Inflammatory macrophage treated with lipopolysaccharide for 1 hour (primary cell): ENCODE measurements at places on chromosomes 16 and 17.

DNA sequence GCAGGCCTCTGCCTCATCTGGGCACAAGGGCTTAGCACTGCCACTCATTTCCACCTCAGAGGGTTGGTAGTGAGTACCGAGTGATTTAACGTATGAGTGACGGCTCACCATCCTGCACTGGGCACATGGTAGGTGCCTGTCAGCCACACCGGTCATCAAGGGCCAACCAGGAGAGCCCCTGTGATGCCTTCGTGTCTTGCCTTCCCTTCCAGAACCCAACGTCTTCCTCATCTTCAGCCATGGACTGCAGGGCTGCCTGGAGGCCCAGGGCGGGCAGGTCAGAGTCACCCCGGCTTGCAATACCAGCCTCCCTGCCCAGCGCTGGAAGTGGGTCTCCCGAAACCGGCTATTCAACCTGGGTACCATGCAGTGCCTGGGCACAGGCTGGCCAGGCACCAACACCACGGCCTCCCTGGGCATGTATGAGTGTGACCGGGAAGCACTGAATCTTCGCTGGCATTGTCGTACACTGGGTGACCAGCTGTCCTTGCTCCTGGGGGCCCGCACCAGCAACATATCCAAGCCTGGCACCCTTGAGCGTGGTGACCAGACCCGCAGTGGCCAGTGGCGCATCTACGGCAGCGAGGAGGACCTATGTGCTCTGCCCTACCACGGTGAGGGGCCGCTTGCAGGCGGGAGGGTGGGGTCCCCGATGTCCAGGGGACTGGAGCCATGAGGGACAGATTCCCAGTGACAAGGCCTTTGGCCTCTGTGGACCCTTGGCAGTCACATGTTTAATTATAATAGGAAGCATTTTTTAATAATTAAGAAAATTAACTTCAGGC lies 37.1 kb downstream of the MRC2 start:
- no peak for DNase-seq

GRCh38 chr16:76796416-76796815 lies 394.6 kb upstream of the MON1B start:
- DNase-seq = no peak

GRCh38 chr17:39094607-39095308 lies 56.7 kb downstream of the PLXDC1 start:
- no peak for DNase-seq

- peak; percentile 51 for DNase-seq
Measured at GRCh38 chr16:11649276-11649675, 19.0 kb upstream of the SNN start.

GRCh38 chr17:81831563-81831956 lies 1.5 kb downstream of the MCRIP1 start:
- no peak for DNase-seq

- DNase-seq = peak; percentile 80
Measured at GRCh38 chr17:35947156-35947585, 3.7 kb upstream of the LYZL6 start.

DNA sequence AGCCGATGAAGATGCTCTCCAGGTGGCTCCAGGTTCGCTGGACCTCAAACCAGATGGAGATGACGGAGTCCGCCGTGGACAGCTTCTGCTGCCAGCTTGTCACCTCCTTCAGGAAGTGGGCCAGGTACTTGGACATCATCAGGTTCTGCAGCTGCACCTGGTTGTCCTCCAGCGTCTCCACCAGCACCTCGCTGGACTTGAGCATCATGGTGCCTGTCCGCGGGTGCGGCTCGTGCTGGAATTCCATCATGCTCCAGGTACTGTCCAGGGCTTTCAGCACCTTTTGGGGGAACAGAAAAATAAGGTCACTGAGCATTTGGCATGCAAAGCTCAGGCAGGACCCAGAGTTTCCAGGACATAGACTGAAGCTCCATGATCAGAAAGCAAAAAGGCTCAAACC lies 69.7 kb downstream of the DNAH17 start:
- no peak for DNase-seq

- DNase-seq = peak; percentile 95
Measured at GRCh38 chr17:68291836-68292688, 767 bp downstream of the ARSG start.

DNA sequence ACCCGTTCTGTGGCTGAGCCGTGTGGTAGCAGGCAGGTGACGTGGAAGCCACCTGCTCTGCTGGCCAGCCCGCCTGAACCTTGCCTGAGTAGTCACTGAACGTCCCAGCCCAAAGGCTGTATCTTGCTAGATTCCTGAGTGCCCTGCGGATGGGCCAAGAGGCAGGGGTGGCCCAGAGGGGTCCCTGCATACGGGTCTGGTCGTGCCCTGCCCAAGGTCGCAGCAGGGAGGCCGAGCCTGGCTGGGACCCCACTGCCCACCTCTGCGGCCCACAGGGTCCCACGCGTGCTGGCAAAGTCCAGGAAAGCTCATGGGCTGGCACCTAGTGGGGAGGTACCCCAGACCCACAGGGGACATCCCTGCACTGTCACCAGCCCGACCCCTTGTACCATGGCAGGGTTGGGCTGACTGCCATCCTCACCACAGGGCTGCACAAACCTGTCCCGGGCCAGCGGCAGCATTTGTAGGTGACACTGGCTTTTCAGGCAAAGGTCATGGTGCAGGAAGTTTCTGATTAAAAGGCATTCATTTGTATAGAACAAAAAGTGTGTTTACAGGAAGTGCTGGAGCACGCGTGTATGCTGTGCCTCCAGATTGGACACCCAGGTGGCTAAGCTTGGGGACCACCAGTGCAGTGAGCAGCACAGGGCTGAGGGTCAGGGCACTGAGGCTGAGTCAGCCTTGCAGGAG lies 45.1 kb upstream of the ZC3H18 start:
- no peak for DNase-seq

DNA sequence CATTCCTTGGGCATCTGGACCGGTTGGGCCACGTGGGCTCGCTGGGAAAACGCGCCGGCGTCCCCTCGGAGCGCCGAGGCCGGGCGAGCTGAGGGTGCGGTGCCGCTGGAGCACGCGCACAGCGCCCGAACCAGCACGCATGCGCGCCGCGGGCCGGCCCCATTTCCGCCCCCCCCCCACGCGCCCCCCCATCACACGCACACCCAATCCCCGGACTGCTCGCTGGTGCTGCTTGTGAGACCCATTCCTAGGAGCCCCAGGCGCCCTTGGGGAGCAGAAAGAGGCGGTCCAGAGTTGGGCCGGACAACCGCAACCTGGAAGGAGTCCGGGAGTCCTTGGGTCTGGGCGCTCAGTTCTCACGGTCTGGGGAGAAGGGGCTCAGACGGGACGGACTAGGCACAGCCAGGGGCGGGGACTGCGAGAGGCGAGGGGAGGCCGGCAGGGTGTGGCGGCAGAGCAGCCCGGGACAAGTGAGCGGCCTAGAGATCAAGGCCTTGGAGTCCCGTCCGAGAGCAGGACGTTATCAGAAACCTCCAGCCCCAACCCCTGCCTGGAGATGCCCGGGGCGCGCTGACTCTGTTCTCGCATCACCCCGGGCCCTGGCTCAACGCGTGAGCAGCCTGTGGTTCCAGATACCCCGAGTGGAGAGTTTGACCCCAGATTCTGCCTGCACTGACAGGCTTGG lies 6.0 kb upstream of the CBX8 start:
- DNase-seq = no peak

DNA sequence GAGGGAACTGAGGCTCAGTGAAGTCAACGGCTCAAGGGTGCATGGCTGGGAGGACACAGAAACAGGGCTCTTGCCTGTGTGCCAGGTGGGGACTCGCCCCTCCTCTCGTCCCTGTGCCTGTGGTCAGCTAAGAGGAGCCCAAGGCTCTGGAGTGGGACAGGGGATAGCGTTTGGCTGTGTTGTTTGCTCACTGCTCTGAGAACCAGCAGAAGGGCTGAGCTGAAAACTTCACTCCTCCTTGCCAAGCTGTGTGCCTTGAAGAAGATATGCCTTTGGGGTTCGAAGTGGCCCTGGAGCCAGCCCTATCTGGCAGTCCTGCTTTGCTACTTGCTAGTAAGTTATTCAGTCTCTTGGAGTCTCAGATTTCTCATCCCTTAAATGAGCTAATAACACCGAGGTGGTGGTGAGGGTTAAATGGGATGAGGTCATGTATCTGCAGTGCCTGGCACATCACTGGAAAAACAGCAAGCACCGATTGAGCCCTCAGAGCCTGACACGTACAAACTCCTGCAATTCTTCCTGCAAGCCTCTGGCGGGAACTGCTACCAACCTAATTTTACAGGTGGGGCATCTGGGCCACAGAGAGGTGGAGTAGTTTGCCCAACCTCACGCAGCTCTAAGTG lies 17.7 kb downstream of the FOXL1 start:
- no peak for DNase-seq

GRCh38 chr16:62225675-62226074 lies 189.4 kb upstream of the CDH8 start:
- DNase-seq = peak; percentile 52

DNA sequence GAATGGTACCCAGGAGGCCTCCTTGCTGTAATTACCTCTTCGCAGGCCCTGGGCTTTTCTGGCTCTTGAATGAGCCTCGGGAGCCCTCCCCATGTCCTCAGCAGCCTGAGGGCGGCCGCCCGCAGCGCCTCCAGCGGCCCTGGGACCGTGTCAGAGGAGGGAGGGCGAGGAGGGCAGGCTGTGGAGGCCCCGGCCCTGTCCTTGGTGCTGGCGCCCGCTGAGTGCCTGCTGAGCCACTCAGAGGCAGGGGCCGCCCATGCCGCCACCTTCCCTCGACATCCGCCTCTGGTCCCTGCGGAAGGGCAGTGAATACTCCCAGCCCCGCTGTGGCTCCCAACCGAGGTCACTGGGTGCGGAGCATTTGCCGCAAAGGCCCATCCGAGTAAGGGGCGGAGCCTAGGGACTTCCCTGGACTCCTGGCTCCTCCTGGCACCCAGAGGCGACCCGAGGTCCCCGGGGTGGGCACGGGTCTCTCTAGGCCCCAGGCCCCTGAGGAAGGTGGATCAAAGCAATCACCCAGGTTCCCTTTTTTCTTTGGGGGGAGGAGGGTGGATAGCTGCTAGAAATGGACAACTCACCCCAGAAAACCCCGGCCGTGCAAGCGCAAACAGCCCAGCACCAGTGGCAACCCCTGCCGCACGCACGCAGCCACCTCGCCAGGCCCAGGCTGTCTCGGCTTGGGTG lies 2.8 kb downstream of the RBFOX3 start:
- DNase-seq = peak; percentile 3

DNA sequence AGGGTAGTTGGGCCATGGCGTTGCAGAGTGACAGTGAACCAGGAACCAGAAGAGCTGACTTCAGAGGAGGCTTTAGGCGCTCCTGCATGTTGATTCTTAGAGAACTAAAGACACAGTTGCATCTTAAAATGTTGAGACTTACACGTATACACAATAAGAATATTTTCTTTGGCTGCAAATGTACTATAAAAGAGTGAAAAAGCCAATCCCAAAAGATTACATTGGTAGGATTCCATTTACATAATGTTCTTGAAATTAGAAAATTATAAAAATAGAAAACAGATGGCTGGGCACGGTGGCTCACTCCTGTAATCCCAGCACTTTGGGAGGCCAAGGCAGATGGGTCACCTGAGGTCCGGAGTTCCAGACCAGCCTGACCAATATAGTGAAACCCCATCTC lies 738.8 kb downstream of the WWOX start:
- no peak for DNase-seq

DNA sequence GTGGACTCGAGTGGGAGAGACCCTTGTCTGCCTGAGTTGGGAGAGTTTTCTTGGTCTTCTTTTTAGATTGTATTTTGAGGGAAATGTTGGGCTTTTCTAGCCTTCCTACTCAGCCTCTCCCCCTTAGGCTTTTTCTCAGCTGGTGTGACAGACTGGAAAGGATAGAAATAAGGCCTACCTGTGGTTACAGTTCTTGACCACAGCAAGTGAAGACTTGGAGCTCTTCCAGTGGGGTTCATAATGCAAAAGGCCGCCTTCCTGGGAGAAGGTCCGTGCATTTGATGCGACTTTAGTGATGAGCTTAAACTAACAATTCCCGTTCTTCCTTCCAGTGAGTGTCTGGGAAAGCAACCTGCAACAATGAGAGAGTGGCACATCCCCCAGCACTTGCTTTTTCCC lies 56.8 kb downstream of the B9D1 start:
- no peak for DNase-seq

GRCh38 chr17:82018989-82019689 lies 3.5 kb downstream of the CENPX start:
- no peak for DNase-seq

DNA sequence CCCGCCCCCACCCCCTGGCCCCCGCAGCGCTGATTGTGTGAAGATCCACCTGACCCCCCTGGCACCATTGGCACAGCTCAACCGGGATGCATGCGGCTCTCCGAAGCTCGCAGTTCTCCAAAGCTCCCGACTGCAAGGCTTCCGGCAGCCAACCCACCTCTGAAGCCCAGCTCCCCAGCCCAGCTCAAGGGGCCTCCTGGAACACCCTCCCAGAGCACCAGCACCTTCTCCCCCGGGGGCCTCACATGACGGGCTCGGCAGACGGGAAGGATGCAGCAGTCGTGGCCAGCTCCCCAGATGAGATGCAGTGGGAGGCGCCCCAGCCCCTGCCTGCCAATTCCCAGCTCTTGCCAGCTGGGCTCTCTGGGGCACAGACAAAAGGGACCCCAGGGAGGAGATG lies 215.3 kb downstream of the ZNF423 start:
- DNase-seq = no peak

- no peak for DNase-seq
Measured at GRCh38 chr16:19274165-19274797, 11.2 kb upstream of the CLEC19A start.

GRCh38 chr17:27293359-27293897 lies 486 bp upstream of the WSB1 start:
- no peak for DNase-seq

DNA sequence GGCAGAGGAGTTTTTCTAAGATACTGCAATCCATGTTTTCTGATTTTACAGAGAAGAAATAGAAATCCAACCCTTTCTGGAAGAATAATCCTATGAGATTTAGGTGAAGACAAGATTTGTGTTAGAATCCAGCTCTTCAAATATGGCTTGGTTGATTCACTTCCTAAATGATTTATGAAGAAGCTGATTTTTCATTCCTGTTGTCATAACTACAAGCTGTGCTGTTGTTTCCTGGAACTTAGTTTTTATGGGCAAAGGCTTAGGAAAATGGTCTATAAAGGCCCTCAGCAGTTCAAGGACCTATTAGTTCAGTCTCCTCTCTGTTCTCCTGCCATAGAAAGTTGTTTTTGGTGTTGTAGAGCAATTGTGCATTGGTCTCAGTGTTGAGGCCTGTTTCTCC lies 174.2 kb upstream of the FAM20A start:
- DNase-seq = no peak
